ENCODE measurements at places on chromosomes 13 and 19.

GRCh38 chr13:35791184-35791851, 314.8 kb upstream of the MAB21L1 start:
- no peak for DNase-seq

- DNase-seq = no peak
Measured at GRCh38 chr19:15702534-15702930, 25.3 kb upstream of the OR10H2 start.

DNA sequence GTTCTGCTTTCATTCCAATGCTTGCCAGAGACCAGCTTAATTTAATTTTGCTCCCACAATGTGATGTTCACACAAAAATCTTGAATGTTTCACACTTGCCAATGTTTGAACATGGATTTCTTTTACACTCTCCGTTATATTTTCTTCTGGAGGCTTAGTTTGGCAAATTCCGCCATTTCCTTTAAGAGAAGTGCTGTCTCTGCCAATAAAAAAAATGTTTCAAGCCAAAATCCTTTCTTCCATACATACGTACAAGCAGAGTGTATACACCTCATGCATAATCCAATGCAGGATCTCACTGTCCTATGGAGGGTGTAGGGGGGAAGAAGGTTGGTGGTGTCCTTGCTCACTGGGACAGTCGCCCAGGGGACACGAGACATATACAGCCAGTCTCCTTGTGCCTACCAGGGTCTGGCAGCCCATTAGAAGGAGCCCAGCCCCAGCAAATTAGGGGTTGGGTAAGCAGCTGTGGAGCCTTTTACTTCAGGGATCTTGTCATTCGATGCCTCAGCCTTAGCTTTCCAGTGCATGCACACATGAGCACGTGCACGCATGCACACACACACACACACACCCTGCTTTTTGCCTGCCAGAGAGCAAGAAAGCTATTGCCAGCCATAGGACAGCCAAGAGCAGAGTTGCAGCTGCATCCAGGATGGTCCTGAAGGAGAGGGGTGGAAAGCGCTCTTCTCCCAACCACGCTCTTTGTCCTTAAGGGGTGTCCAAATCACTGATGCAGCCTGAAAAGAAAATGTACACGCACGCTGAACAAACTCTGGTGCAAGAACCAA, 208.3 kb downstream of the FOXO1 start:
- DNase-seq = no peak

DNA sequence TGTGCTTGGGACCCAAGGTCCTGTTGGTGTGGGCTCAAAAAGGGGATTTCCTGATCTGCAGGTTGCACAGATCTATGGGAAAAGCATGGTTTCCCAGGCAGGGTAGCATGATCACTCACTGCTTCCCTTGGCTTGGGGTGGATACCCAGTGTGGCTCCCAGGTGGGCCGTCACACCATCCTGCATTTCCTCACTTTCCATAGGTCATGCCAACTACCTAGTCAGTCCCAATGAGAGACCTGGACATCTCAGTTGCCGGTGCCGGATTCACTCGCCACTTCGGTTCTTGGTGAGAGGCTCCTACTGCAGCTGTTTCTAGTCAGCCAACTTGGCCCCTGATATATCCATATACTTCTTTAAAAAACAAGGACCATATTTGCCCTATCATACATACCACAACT, 503.0 kb downstream of the PCDH17 start:
- DNase-seq = no peak

DNA sequence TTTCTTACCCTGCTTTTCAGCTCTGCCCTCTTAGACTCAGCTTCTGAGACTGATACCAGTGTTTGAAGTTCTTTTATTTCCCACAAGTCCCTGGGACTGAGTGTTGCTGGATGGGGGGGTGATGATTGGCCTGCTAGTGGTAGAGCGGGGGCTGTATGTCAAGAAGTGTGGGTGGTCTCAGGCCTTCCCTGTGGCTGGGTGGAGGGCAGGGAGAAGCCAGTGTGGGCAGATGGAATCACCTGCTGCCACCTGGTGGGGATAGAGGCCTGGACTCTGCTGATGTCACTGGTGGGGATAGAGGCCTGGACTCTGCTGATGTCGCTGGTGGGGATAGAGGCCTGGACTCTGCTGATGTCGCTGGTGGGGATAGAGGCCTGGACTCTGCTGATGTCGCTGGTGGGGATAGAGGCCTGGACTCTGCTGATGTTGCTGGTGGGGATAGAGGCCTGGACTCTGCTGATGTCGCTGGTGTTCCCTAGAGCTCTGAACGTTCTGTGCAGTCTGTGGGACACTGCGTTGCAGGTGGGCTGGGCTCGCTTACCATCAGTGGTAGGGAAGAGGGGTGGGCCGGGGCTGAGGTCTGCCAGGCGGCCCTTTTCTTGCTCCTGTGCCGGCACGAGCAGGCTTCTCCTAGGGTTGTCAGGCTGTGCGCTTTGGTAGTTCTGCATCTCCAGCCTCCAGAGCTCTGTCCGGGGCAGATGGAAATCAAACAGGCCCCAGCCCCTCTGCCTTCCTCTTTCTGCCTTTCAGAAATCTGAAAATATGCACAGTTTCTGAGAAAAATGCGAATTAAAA, 101.3 kb downstream of the ARHGEF7 start:
- DNase-seq = no peak

DNA sequence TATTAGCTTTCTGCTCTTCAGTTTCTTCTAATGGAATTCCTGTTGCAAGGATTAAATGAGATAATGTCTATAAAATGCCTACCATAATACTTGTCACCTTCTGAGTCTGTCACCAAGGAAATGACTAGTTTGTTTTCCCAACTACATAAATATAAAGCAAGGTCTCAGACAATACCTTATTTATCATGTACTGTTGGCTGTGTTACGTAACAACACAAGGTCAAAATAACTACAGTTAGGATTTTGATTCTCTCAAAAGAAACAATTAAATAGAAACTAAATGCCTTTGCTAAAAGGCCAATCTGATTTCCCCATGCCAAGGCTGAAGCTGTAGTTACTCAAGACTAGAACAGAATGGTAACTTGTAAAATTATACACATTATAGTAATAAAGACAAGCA, 134.5 kb downstream of the PCDH9 start:
- DNase-seq = no peak

DNA sequence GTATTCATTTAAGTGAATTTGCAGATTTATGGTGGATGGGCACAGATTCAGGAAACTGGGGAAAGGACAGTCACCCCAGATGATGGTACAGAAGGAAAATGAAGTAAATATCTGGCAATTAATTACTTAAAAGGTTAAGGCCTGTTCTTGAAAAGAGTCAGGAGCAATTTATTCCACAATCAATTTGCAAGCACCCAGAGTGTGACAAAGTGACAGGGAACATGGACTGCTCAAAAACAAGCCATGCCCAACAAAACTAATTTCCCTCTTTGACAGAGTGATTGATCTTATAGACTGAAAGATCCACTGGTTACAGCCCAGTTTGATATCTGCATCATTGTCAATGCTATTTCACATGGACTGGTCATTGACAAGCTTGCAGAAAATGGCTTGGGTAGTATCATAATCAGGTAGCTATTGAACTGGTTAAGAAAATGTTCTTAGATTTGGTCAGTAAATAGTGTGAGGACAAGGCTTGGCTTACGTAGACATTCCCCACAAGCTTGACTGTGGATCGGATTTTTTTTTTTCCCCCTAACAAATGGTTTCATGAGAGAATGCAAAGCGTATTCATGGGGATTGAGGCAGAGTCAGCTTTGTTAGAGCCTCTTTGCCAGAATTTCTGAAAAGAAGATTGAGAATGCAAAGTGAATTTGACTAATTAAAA, 584.6 kb downstream of the GPC6 start:
- no peak for DNase-seq

DNA sequence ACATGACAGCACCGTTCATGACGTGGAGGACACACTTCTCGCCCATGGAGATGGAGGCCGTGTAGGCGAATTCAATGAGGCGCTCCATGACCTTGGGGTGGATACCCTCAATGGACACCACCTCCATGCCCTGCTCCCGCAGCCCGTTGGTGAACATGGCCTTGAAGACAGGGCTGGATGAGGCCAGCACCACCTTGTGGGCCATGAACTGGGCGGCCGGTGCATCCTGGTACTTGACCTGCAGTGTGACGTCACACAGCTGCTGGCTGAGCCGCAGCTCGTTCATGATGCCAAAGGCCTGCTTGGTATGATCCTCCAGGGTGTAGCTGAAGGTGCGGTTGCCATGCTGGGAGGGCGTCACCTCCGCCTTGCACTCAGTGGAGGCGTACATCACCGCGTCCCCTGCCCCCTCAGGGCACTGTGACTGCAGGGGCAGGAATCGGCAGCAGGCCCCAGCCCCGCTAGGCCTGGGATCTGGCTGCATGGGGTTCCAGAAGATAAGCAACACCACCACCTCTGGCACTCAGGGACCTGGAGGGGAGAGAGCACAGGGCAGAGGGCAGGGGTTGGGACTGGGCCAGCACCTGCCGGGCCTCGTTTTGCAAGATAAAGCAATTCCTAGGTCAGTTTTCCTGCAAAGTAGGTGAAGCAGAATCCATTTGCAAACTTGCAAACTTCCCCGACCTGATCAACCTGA, 3.5 kb downstream of the KEAP1 start:
- DNase-seq = no peak

- DNase-seq = no peak
Measured at GRCh38 chr13:84136582-84136981, 254.3 kb upstream of the SLITRK1 start.

DNA sequence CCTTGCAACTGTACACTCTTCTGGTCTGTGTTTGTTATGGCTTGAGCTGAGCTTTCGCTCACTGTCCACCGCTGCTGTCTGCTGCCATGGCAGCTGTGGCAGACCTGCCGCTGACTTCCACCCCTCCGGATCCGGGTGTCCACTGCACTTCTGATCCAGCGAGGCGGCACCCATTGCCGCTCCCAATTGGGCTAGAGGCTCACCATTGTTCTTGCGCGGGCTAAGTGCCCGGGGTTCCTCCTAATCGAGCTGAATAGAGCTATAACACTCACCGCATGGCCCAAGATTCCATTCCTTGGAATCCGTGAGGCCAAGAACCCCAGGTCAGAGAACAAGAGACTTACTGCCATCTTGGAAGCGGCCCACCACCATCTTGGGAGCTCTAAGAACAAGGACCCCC, 2.2 kb upstream of the PSMC4 start:
- DNase-seq = no peak

GRCh38 chr13:47484548-47484947, 516.5 kb downstream of the SUCLA2 start:
- no peak for DNase-seq

DNA sequence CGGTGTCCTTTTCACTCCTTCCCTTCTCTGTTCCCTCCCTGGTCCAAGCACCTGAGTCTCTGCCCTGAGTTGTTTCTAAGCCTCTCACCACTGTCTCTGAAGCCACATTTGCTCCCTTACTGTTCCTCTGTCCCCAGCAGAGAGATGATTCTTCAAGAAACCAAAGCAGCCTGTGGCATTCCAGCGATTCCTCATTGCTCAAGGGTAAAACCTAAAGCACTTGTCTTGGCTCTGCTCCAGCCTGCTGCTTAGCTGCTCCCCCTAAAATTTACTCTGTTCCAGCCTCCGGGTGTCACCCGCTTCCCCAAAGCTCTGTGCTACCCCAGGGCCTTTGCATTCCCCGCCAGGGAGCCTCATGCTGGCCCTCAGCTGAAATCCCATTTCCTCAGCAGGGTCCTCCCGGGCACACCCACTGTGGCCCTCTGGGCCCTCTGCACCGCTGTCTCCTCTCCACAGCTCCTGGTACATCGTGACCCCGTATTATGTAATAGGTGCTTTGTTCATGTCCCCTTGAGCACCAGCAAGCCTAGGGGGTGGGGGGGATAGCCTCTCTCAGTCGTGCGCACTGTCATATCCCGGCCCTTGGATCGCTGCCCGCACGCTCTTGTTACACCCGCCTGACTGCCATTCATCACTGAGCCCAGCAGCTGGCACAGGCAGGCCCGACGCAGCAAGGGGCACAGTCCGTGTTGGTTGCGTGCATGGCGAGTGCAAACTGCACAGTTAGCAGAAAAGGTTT, 15.8 kb downstream of the TECR start:
- no peak for DNase-seq

- DNase-seq = no peak
Measured at GRCh38 chr13:36513266-36513665, 81.0 kb downstream of the CCNA1 start.

DNA sequence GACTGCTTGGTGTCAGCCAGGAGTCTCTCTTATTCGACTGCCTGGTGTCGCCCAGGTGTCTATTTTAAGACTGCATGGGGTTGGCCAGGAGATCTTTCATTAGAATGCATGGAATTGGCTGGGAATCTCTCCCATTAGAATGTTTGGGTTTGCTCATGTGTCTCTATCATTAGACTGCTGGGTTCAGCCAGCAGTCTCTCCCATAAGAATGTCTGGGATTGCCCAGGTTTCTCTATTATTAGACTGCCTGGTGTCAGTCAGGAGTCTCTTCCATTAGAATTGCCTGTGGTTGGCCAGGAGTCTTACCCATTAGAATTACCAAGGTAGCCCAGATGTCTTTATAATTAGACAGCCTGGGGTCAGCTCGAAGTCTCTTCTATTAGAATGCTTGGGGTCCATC, 1496.0 kb downstream of the UQCRFS1 start:
- no peak for DNase-seq

DNA sequence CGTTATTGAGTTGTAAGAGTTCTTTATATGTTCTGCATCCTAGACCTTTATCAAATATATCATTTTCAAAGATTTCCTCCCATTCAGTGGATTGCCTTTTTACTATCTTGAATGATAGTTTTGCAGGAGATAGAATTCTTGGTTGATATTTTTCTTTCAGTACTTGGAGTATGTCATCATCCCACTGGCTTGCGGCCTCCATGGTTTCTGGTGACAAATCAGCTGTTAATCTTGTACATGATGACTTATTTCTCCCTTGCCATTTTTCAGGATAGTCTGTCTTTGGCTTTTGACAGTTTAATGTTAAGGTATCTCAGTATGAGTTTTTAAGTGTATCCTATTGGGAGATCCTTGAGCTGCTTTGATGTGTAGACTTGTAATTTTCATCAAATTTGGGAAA, 8.5 kb downstream of the ZNF557 start:
- DNase-seq = no peak

DNA sequence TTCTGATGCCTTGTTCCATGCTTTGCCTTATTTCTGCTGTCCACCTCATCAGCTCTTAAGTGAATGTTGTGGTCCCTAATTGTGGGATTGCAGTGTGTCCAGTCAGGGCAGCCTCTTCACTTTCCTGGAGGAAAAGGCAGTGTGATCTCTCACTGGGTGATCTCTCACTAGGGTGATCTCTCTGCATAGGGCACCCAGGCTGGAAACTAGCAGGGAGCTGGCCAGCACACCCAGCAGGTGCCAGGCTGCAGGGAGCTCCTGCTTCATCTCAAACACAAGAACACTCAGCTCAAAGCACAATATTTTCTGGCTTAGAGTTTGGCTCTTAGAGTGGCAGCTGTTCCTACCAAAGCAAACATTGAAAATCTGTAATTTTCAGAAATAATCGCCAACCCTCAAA, 36.5 kb upstream of the TSHZ3 start:
- no peak for DNase-seq

- DNase-seq = no peak
Measured at GRCh38 chr19:55246462-55247451, 12.1 kb downstream of the PPP6R1 start.
